Activated gamma-delta T cell treated with Interleukin-2 at 50 U/mL for 16 hours (primary cell): ENCODE measurements at places on chromosomes 1 and 21.

DNA sequence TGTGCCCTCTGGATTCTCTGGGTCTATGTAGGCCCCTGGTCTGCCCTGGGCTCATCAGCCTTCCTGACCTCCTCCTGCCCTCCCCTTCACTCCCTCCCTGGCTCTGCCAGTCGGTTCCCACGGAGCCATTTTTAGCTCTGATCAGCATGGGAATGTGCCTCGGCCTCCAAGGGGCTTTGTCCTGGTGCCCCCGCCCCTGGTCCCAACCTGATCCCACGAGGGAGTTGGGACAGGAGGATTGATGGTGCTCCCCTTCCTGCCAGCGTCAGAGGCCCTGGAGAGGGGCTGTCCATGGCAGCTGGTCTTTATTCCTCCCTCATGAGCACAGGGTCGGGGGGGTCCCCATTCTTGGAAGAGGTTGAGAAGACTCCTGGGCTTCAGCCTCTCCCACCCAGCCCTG is 24.9 kb downstream of the ETNK2 start:
- no peak for DNase-seq

DNA sequence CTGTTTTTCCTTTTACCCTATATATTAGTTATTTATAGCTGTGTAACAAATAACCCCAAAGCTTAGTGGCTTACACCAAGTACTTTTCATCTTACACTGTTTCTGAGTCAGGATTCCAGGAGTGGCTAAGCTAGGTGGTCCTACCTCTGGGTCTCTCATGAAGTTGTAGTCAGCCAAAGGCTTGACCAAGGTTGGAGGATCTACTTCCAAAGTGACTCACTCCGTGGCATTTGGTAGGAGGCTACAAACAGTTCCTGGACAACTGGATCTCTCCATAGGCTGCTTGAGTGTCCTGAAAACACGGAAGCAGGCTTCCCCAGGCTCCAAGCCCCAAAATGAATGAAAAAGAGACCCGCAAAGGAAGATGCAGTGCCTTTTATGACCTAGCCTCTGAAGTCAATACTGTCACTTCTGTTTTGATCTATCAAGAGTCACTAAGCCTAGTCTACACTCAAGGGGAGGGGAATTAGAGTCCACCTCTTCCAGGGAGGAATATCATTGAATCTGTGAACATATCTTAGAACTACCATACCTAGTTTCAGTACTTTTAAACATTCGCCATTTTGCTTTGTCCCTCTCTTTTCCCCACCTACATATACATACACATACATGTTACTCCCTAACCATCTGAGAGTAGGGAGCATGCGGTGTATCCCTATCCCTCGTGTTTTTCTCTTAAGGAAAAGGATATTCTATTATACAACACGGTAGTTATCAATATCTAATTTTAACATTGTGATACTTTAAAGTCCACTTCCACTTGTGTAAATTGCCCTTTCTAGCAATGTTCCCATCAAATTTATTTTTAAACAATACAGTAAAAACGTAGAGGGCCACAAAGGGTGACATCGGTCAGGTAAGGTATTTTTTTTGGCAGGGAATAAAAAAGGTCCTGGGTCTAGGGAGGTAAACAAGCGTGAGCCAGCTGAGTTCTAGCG is 67.2 kb downstream of the SLC35A3 start:
- no peak for DNase-seq

GRCh38 chr21:15850645-15851044 is 120.9 kb downstream of the USP25 start:
- DNase-seq: no peak

DNA sequence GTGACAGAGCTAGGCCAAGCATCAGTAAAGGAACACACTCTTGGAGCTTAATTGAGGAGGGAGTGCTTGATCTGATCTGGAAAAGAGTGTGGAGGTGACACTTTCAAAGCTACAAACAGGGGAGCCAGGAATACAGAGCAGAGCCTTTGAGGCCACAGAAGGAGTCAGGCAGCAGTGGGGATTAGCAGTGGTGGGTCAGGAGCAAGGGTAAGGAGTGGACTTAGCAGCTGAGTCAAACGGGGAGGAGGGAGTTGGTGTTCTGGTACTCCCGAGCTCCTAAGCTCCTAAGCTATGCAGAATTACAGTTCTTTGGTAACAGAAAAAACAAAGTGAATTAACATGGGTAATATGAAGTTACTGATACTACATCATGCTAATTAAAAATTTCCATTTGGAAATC is 14.5 kb downstream of the RAB4A start:
- no peak for DNase-seq

GRCh38 chr21:27060190-27060589 is 93.3 kb upstream of the ADAMTS5 start:
- DNase-seq: no peak

GRCh38 chr1:38243106-38243505 is 196.5 kb upstream of the POU3F1 start:
- DNase-seq: no peak

GRCh38 chr1:6873298-6874015 is 88.2 kb downstream of the CAMTA1 start:
- DNase-seq: no peak

DNA sequence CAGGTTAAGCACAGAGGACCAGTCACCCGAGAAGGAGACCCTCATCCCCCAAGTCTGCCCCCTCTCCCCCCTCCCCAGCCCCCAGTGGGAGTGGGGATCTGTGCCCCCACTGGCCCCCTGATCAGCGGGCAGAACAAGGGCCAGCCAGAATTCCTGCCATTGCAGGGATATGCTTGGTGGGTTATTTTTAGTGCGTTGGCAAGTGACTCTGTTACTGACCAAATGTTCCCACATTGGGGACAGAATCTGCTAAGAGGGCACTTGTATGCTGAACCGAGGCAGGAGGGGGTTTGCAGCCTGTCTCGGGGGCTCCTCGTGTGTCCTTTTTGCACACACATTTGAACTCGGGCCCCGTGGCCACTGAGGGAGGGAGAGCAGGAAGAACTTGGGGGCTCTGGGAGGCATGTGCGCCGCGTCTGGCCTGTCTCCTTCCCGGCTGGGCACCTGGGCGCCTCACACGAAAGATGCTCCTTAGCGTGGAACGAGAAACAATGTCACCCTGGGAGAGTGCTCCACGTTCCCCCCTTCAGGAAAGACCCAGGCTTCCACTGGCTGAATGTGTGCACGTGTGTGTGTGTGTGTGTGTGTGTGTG is 66.4 kb upstream of the CASZ1 start:
- DNase-seq: no peak

GRCh38 chr1:106876384-106876783 is 180.1 kb upstream of the PRMT6 start:
- no peak for DNase-seq

- no peak for DNase-seq
Measured at GRCh38 chr1:119660253-119661083, 12.4 kb upstream of the ZNF697 start.

DNA sequence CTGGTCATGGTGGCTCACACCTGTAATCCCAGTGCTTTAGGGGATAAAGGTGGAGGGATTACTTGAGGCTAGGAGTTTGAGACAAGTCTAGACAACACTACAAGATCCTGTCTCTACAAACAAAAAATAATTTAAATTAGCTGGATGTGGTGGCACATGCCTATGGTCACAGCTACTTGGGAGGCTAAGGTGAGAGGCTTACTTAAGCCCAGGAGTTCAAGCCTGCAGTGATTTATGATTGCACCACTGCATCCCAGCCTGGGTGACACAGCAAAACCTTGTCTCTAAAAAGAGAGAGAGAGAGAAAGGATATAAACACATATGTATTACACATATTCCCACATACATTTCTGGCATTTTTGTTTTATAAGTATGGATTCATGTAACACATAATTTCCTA is 325.2 kb downstream of the DUSP10 start:
- DNase-seq: no peak
